ENCODE measurements at places on chromosomes 11 and 22.

- DNase-seq: no peak
Measured at GRCh38 chr22:23108249-23109078, 33.3 kb downstream of the RSPH14 start.

- DNase-seq: no peak
Measured at GRCh38 chr11:130115218-130115617, 44.4 kb upstream of the ST14 start.

- no peak for DNase-seq
Measured at GRCh38 chr11:25449091-25449490, 882.8 kb upstream of the ANO3 start.

GRCh38 chr11:102538932-102539331, 8.4 kb upstream of the MMP7 start:
- no peak for DNase-seq

DNA sequence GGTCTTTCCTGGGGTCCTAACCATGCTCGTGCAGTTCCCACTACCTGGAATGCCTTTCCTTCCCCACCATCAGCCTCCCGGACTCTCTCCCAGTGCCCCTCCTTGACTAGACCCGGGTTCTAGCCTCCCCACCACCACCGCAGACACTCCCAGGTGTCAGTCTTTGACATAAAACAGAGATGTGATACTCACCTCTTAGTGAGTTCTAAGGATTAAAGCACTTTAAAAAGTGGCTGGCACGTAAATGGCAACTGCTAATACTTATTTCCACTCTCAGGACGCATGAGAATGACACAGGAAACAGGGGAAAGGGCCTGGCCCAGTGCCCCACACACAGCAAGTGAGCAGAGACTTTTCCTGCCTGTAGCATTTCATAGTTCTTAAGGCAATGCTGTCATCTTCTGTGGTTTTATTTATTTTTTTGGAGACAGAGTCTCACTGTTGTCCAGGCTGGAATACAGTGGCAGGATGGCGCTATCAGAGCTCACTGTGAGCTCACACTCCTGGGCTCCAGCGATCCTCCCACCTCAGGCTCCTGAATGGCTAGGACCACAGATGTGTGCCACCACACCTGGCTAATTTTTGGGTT, 1.9 kb upstream of the SLC25A45 start:
- no peak for DNase-seq

GRCh38 chr11:125264100-125265022, 99.8 kb downstream of the PKNOX2 start:
- DNase-seq: no peak

DNA sequence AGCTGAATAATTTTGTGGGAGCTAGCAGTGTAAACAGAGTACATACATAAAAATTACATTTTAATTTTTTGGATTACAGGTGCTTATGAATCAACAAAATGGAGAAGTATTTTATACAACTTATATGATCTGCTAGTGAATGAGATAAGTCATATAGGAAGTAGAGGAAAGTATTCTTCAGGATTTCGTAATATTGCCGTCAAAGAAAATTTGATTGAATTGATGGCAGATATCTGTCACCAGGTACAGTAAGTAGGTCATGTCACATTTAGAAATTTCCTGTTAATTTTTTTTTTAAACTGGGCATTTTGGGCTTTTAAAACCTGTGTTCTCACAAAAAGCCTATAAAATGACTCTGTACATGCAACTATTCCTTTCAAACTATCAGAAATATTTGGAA, 24.0 kb downstream of the ATM start:
- DNase-seq: no peak

- no peak for DNase-seq
Measured at GRCh38 chr11:2100361-2101170, 38.6 kb downstream of the IGF2 start.

DNA sequence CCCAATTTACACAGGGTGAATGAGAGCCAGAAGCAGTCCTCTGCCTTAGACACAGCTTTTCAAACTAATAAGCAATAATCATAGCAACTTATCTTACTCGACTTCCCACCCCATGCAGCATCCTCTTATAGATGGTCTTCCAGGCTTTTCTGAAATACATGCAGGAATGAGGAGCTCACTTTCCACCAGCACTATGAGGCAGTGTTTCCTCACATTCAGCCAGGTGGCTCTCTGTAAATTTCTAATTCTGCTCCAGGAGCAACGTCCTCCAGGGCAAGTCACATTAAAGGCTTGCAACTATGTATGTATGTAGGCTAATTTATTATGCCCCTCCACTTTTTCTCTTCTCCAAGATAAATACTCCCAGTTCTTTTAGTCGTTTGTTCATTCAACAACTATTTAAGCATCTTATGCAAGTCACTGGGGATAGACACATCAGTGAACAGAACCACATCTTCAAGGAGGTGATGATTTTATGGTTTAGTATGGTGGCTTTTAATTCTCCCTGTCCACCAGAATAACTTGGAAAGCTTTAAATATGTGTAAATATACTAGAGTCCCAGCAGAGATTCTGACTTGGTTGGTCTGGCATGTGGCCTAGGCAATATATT, 59.9 kb downstream of the PAK1 start:
- no peak for DNase-seq

GRCh38 chr11:12715941-12716340, 41.7 kb downstream of the TEAD1 start:
- DNase-seq: no peak

DNA sequence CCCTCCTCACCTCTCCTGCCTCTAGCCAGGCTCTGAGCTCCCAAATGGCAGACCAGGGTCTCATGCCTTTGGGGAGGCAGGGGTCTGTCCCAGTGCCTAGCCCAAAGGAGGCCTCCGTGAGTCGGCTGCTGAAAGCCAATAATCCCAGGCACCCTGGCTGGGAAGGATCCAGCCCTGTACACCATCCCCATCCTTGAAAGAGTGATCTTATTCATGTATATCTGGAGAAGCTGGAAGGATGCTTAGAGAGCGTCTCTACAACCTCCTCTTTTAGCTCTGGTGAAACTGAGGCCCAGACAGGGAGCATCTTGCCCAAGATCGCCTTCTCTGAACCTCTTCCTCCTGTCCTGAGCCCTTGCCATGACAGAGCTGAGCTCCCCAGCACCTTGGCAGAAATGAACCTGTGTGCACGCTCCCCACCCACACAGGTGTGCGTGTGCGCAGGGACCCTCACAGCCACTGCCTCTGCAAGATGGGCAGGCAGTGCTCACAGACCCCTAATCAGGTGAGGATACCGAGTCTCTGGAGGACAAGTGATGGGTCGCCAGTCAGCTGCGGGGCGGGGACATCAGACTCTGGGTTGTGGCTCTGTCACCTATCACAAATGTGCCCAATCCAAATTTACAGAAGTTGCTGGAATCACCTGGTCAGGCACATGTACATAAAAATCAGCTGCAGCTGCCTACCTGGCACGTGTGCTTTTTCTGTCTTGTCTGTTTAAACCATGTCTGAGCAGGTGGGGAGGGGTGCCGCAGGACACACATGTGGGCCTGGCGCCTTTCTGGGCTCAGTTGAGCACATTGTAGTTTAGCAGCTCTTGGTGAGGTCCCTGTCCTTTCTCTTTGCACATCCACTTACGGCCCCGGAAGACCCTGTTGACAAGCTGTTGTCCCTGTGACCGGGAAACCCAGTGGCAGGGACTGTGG, 49.3 kb upstream of the WNT7B start:
- no peak for DNase-seq

DNA sequence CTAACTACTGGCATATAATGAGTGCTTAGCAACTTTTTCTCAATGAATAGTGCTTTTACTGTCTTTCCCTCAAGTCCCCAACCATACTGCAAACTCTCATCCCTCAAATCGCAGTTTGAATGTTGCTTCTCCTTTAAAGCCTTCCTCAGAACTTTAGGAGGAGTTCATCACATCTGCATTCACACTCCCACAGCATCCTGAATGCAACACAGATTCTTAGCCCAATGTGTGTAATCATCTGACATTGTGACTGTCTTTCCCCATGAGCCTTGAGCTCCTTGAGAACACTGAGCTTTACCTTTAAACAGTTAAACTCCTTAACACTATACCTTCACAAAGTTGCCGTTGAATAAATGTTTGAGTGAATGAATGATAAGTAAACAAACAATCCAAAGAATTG, 81.7 kb upstream of the FAM181B start:
- no peak for DNase-seq

GRCh38 chr11:85835263-85835662, 19.9 kb upstream of the CCDC83 start:
- DNase-seq: no peak

- DNase-seq: no peak
Measured at GRCh38 chr11:62182147-62182891, 7.7 kb upstream of the SCGB1D1 start.

GRCh38 chr11:122937983-122938382, 43.7 kb downstream of the BSX start:
- no peak for DNase-seq

DNA sequence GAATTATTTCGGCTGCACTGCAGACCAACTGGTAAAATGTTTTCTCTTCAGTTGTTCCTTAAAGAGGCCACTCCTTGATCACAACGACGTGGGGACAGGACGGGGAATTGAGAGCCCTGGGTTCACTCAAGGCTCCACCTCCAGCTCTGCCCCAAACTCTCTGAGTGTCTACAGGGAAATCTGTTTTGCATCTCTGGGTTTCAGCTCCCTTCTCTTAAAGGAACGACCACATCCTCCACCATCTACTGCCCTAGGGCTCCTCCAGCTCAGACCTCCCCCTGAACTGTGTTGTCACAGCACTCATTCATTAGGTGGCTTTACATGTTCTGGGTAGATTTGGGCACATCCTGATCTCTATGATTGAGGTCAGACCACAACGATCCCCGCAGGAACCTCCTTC, 5.1 kb upstream of the PPFIA1 start:
- no peak for DNase-seq

- no peak for DNase-seq
Measured at GRCh38 chr22:48739348-48740085, 1088.2 kb downstream of the BRD1 start.

DNA sequence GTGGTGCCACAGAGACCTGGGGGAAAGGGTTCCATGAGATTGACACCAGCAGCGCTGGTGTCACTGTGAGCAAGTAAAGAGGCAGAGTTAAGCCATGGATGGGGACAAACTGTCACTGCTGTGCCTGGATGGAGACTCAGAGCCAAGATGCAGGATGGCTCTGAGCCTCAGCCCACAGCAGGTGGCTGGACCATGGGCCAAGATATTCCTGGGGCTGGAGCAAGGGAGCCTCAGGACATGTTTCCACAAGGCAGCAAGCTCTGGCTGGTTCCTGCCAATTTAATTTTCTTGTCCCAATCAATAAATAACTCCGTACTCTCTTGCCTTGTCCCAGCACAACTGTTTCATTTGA, 23.0 kb downstream of the MYO18B start:
- no peak for DNase-seq

DNA sequence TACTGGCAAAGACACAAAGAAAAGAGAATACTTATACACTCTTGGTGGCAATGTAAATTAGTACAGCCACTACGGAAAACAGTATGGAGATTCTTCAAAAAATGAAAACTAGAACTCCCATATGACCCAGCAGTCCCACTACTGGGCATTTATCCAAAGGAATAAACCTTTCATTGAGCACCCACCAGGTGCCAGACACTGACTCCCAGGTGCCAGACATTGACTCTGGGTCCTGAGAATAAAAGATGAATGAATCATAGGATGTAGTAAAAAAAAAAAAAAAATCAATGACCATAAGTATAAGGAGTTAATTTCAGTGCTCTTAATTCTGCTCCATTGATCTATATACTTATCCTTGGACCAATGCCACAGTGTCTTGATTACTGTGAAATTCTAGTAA, 28.2 kb downstream of the HEPHL1 start:
- DNase-seq: no peak

DNA sequence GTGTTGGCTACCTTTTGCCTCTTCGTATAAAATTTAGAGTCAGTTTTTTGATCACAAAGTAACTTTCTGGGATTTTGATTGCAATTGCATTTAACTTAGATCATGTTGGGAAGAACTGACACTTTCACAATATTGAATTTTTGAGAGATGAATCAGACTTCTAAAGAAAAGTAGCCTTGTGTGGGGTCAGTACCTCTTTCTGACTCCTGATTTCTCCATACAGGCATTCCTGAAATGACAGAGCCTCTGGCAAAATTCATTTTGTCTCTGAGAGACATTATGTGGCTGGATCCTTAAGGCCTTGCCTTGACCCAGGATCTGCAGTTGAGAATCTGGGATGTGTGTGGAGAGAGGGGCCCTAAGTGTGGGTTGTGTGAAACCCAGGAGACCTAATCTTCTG, 37.8 kb downstream of the PPFIBP2 start:
- no peak for DNase-seq

DNA sequence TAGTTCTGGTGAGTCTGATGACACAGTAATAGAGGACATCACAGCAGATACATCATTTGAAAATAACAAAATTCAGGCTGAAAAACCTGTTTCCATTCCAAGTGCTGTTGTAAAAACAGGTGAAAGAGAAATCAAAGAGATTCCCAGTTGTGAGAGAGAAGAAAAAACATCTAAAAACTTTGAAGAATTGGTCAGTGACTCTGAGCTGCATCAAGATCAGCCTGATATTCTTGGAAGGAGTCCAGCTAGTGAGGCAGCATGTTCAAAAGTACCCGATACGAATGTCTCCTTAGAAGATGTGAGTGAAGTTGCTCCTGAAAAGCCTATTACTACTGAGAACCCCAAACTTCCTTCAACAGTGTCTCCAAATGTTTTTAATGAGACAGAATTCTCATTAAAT, 38.7 kb downstream of the RTN3 start:
- DNase-seq: no peak

DNA sequence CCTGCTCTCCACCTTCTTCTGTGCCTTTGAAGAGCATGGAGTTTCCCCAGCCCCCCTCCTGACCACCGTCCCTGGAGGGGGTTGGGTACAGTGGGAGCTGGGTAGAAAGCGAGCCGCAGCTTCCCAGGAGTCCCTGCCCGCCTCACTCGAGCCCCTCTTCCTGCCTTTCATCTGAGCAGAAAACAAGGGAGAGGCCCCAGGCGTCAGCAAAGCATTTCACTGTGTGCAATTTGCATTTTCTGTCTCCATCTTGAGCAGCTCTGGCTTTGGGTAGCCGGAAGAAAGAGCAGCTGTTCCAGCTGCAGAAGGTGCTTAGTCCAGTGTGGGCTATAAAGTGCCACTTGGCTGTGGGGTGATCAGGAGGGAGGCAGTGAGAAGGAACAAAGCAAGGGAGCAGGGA, 229.7 kb downstream of the CEP164 start:
- no peak for DNase-seq

GRCh38 chr11:76166314-76166713, 40.0 kb downstream of the WNT11 start:
- no peak for DNase-seq

GRCh38 chr22:28222976-28223745, 304.1 kb upstream of the PITPNB start:
- DNase-seq: no peak

- peak; percentile 89 for DNase-seq
Measured at GRCh38 chr11:6612213-6613041, at the start of gene TAF10. Gene TAF10, minus strand, starts transcription at chr11:6612216. Its CDS starts 27 bp downstream, at chr11:6612189.
